ENCODE measurements at places on chromosomes 13 and 19.

DNA sequence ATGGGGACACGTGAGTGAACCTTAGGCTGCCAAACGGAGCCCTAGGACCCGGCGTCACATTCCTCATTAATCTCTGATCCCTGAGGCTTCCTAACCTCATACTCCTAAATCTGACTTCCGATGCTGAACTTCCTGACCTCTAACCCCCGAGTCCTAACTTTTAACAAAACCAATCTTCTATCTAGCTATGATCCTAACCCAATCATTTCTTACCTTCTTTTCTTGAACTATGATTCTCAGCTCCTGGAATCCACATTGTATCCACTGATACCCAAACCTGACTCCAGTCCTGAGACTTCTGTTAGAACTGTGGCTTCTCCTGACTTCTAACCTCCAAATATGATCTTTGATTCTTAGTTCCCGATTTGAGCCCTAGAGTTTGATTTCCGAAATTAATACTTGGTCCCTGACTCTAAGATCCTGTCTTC lies 447 bp downstream of the NFKBIB start:
- DNase-seq, result no peak

DNA sequence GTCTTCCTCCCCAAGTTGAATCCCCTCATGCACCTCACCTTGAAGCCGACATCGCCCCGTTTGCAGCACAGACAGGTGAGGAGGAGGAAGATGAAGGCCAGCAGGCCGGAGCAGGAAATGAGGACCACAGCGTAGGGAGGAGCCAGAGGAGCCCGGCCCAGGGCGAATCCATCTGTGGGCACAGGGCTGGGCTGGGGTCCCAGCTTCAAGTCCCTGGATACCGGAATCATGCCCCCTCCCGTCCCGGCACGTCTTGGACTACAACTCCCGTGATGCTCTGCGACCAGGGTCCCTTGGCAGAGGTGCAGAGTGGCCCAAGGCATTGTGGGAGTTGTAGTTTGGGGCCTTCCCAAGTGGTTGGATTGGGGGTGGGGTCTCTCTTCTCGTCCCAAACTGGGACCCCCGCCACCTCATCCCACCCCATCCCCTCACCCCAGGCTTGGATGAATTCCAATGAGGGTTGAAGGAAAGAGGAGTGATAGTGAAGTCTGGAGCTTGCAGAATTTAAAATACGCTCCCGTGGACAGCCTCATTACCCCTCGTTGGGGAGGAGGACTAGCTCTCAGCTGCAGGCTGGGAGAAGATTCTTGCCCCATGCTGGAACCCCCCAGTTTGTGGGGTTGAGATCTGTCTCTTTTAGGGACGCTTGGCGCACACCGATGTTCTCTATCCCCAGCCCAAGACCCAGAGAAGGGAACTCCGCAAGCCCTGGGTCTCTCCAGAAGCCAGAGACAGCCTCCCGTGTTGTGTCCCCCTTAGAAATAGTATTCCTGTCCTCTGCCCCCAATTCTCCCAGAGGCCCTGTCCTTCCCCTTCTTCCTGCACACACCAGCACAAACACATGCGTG lies 990 bp downstream of the LMTK3 start:
- peak; percentile 46 for DNase-seq

GRCh38 chr19:35246466-35247092 lies 2.2 kb upstream of the LSR start:
- DNase-seq, result no peak

DNA sequence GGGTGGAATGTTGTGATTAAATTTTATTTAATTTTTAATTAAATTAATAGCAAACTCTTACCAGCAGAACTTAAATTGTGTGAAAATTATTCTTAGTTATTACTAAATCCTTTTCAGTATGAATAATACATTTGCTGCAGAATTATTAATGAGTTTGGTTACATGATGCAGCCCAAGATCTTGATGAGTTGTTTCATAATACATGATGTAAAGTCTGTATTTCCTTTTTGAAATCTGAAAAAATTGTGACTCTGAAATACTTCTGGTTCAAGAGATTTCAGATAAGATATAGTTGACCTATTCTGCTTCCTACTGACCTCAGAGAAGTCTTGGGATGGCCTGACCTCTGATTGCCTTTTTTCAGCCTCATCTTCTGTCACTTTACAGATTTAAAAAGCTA lies 11.1 kb downstream of the SAE1 start:
- no peak for DNase-seq

- no peak for DNase-seq
Observed at GRCh38 chr19:30167976-30168635, 204.1 kb upstream of the ZNF536 start.

DNA sequence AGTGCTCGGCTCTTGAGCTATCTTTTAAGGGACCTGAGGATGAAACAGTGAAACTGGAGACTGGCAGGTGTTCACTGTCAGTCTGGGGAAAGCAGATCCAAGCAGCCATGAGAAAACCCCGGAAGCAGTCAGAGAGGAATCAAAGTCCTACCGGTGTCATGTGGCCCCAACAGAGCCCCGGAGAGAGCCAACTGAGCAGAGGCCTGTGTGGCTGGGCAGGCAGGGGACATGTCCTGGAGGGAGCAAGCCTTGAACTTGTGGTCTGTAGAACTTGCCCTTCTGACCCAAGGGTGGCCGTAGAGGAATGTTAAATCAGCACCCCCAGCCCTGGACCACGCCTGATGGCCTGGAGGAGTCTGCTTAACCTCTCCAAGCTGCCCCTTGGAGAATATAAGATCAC lies 113.7 kb upstream of the ZNF507 start:
- DNase-seq, result no peak

- DNase-seq, result no peak
Observed at GRCh38 chr13:71587817-71588216, 279.2 kb downstream of the DACH1 start.
